Spleen (tissue), 13 donors: ENCODE measurements at places on chromosomes 6 and 20.

GRCh38 chr20:19992996-19993908, 23.9 kb upstream of the NAA20 start:
- H3K27me3 ChIP-seq, result no peaks in the 10 kb centered on the region
- H3K4me1 ChIP-seq, result peaks cover 65% of the 10 kb centered on the region

- H3K4me3 ChIP-seq, result no peak overlapping the region
- H3K4me1 ChIP-seq, result no peaks in the 10 kb centered on the region
- H3K27me3 ChIP-seq, result no peaks in the 10 kb centered on the region
- no peak overlapping the region for H3K27ac ChIP-seq
These were observed 124.0 kb downstream of the PLCB1 start for GRCh38 chr20:8255945-8256632.

DNA sequence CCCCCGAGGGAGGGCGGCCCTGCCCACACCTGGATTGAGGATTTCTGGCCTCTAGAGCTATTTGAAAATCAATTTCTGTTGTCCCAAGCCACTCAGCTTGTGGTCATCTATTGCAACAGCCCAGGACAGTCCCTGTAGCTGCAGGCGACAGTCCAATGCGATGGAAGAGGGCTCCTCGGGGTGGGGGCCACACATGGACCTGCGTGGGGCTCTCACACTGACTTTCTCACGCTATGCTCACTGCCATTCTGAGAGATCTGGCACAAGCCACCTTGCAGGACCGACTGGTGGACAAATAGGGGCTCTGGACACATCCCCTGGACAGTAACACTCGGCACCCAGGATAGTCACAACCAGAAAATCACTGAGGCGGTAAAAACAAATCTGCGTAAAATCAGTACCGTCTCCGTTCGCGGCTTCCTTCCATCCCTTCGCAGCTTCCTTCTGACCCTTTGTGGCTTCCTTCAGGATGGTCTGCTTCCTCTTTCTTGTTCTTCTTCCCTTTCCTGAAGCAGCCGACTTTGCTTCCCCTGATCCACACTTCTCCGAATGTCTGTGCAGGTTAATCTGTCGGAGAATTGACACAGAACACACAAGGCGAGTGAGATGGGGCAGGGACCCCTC, 21.8 kb downstream of the CTCFL start:
- H3K4me1 ChIP-seq, result peaks cover 14% of the 10 kb centered on the region
- no peak for DNase-seq
- peaks cover 5% of the 10 kb centered on the region for H3K27me3 ChIP-seq
- H3K4me3 ChIP-seq, result no peak overlapping the region
- no peaks in the 10 kb centered on the region for H3K36me3 ChIP-seq

GRCh38 chr6:137840252-137840651, 26.8 kb upstream of the TNFAIP3 start:
- H3K27ac ChIP-seq, result no peak overlapping the region
- H3K4me3 ChIP-seq, result no peak overlapping the region
- H3K4me1 ChIP-seq, result no peaks in the 10 kb centered on the region

DNA sequence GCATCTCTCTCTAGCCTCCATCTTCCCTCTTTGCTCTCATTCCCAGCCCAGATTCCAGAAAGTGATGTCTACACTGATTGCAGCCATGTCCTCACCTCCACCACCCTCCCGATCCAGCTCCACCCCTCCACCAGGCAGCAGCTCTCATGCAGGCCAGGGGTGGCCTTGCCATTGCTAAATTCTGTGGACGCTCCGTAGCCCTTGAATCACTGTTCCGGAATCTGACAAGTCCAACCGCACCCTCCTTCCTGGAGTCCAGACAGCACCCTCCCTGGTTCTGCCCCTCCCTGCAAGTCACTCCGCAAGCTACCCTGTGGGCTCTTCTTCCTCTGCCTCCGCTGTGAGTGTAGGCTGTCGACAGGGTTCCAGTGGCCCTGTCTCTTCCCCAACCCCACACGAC, 26.2 kb downstream of the TNXB start:
- H3K4me1 ChIP-seq, result peaks cover 17% of the 10 kb centered on the region
- H3K36me3 ChIP-seq, result no peaks in the 10 kb centered on the region
- H3K27me3 ChIP-seq, result peaks cover 34% of the 10 kb centered on the region
- H3K27ac ChIP-seq, result peak overlapping the region; percentile 71
- peak; percentile 80 for DNase-seq

DNA sequence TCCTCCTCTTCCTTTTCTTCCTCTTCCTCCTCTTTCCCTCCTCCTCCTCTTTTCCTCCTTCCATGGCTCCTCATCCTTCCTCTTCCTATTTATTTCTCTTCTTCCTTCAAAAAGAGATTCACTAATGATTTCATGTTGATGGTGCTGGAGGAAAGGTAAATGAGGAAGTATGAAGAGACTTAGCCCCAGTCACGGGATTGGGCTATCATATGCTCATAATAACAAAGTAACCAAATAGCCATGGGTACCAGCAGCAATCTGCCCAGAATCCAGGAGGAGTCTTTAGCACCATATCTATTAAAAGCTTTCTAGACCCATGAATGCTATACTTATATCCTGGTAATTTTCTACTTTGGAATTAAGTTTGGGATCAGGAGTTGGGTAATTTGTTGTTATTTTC, 910.9 kb upstream of the MAP3K7 start:
- no peak overlapping the region for H3K4me3 ChIP-seq
- no peak for DNase-seq
- H3K27me3 ChIP-seq, result no peaks in the 10 kb centered on the region
- no peak overlapping the region for H3K27ac ChIP-seq
- no peaks in the 10 kb centered on the region for H3K36me3 ChIP-seq

DNA sequence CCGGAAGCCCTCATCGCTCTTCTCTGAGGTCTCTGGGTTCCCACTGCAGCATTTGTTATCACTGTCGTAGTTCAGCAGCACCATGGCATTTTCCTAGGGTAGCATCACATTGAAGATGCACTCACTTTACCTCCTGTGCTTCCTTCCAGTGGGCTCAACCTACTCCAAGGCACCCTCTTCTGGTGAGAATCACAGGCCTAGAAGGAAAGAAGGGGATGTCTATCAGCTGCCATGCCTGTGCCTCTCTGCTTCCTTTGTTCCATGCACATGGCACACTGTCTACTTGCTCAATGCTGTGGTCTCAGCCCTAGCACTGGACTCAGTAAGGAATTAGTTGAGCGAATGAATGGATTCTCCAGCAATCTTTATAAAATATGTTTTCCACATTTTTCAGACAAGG, 22.6 kb downstream of the CST4 start:
- H3K4me3 ChIP-seq, result no peak overlapping the region
- no peak for DNase-seq
- H3K36me3 ChIP-seq, result no peaks in the 10 kb centered on the region
- no peak overlapping the region for H3K27ac ChIP-seq

DNA sequence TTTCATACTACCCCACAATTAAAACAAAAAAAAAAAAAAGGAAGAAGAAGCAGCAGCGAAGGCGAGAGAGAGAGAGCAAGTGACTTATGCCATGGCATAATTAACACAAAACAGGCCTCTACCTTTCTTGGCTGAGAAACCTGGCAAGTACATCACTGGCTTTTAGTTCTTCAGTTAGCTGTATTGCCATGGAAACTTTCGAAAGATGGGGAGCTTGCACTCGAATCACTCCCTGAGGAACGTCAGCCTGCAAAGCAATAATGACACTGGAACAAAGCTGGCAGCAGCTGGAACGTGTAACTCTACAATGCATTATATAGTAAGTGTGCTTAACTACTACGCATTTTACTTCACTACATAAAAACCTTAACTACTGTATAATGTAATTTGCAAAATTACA, 126.1 kb downstream of the ARHGAP18 start:
- no peaks in the 10 kb centered on the region for H3K27me3 ChIP-seq
- no peak overlapping the region for H3K27ac ChIP-seq
- H3K4me1 ChIP-seq, result no peaks in the 10 kb centered on the region
- no peak overlapping the region for H3K4me3 ChIP-seq
- DNase-seq, result no peak
- peaks cover 27% of the 10 kb centered on the region for H3K36me3 ChIP-seq

GRCh38 chr6:55569638-55570037, 9.4 kb downstream of the HMGCLL1 start:
- H3K4me1 ChIP-seq, result no peaks in the 10 kb centered on the region
- H3K4me3 ChIP-seq, result no peak overlapping the region
- no peak for DNase-seq
- no peaks in the 10 kb centered on the region for H3K36me3 ChIP-seq
- no peaks in the 10 kb centered on the region for H3K27me3 ChIP-seq

- H3K36me3 ChIP-seq, result no peaks in the 10 kb centered on the region
- H3K27me3 ChIP-seq, result no peaks in the 10 kb centered on the region
- peak overlapping the region; percentile 80 for H3K4me3 ChIP-seq
- H3K4me1 ChIP-seq, result peaks cover 30% of the 10 kb centered on the region
These were observed 1.2 kb upstream of the ACAT2 start for GRCh38 chr6:159760602-159761057.

- H3K36me3 ChIP-seq, result no peaks in the 10 kb centered on the region
- H3K4me3 ChIP-seq, result no peak overlapping the region
- H3K27ac ChIP-seq, result no peak overlapping the region
- DNase-seq, result no peak
- H3K27me3 ChIP-seq, result no peaks in the 10 kb centered on the region
- H3K4me1 ChIP-seq, result peaks cover 17% of the 10 kb centered on the region
These were observed 256.4 kb downstream of the TMEM242 start for GRCh38 chr6:157066781-157067491.

DNA sequence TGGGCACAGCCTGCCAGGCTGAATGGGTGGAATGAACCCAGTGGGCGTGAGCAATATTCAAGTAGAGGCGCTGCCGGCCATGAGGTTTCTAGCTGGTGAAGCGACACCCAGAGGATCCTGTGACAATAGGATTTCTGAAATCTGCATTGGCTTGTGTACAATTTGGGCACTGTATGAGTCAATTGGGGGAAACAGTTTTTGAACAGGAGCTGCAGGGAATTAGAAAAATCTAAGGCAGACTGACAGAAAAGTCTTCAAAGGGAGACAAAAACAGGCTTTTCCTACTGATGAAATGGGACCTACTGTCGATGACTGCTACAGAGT, 148.8 kb upstream of the PROKR2 start:
- DNase-seq, result no peak
- H3K36me3 ChIP-seq, result no peaks in the 10 kb centered on the region
- no peak overlapping the region for H3K4me3 ChIP-seq
- no peaks in the 10 kb centered on the region for H3K27me3 ChIP-seq
- H3K4me1 ChIP-seq, result no peaks in the 10 kb centered on the region

DNA sequence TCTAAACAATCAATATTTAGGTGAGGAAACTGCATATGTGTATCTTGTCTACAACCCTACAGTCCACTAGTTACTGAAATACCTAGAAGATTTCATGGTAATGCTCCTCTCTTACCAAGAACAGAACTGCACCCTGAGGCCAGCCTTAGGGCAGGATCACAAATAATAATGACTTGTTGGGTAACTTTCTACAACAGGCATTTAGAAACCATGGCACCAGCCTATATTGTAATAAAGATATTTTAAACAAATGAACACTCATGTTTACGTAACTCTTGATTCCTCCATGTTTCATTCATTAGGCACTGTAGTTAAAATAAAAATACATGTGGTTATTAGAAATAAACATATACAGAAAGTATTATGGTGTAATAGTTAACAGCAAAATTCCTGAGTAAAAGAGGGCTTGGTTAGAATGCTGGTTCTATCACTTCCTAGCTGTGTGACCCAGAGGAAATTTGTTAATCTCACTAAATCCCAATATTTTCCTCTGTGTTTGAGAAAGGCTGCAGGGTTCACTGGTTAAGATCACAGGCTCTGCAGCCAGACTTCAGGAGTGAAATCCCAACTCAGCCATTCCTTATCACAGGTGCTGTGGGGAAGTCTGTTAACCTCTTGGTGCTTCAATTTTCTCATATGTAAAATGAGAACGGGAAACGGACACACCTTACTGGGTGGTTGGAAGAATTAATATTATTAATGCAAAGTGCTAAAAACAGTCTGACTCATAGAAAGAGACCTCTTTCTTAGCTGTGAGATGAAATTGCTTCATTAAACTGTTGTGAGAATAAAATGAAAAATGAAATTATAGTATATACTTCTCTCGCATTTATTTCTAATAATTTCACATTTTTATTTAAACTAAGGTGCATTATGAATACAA, 8.5 kb downstream of the HMGN3 start:
- no peak for DNase-seq
- H3K36me3 ChIP-seq, result peaks cover 6% of the 10 kb centered on the region
- no peak overlapping the region for H3K4me3 ChIP-seq
- H3K27me3 ChIP-seq, result no peaks in the 10 kb centered on the region

GRCh38 chr6:122484760-122485159, 13.2 kb upstream of the SERINC1 start:
- no peaks in the 10 kb centered on the region for H3K4me1 ChIP-seq
- no peaks in the 10 kb centered on the region for H3K27me3 ChIP-seq
- H3K27ac ChIP-seq, result no peak overlapping the region
- no peak overlapping the region for H3K4me3 ChIP-seq
- no peaks in the 10 kb centered on the region for H3K36me3 ChIP-seq

DNA sequence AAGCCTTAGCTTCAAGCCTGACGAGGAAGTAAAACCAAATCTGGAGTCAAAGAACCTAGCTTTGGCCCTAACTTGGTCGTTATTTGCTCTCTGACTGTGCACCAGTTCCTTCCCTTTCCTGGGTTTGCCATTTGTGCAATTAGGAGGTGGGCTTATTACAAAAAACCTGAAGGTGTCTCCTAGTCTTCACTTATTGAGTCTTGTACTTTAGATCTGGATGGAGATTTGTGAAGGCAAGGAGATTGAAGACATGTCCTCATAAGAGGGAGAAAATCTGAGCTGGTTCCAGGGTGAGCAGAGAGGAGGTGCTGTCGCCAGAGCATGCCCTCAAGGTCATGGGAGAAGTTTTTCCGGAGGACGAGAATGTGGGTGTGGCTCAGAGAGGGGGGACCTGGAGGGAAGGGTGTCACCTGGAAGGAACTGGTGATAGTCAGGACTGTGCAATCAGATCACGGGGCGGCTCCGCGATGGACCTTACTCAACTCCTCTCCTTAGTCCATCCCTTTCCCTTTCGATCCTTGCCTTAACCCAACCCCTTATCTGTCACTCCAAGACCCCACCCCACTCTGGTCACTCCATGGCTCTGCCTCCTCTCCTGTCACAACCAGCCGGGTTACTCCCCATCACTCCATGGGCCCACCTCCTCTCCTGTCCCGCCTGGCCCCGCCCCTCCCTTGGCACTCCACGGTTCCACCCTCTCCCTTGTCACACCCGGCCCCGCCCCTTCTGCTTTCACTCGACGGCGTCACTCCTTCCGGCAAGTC, 588 bp upstream of the ACSS2 start:
- no peaks in the 10 kb centered on the region for H3K36me3 ChIP-seq
- peak overlapping the region; percentile 91 for H3K27ac ChIP-seq
- DNase-seq, result no peak
- peaks cover 50% of the 10 kb centered on the region for H3K4me1 ChIP-seq

- no peak overlapping the region for H3K27ac ChIP-seq
- no peak overlapping the region for H3K4me3 ChIP-seq
- no peaks in the 10 kb centered on the region for H3K36me3 ChIP-seq
These were observed 643.2 kb upstream of the NOX3 start for GRCh38 chr6:156098839-156099238.

- DNase-seq, result no peak
- H3K36me3 ChIP-seq, result no peaks in the 10 kb centered on the region
- no peaks in the 10 kb centered on the region for H3K4me1 ChIP-seq
- H3K4me3 ChIP-seq, result no peak overlapping the region
These were observed 419.4 kb downstream of the C6orf118 start for GRCh38 chr6:164889980-164890379.

GRCh38 chr6:56841751-56842150, 113.2 kb upstream of the BEND6 start:
- H3K36me3 ChIP-seq, result no peaks in the 10 kb centered on the region
- peaks cover 10% of the 10 kb centered on the region for H3K4me1 ChIP-seq
- no peak overlapping the region for H3K4me3 ChIP-seq
